ENCODE measurements at places on chromosomes 3 and 15.

- no peak for DNase-seq
These were observed 59.1 kb downstream of the CORO2B start for GRCh38 chr15:68637767-68638404.

- DNase-seq: no peak
These were observed 406.1 kb downstream of the PLCL2 start for GRCh38 chr3:17290894-17291293.

DNA sequence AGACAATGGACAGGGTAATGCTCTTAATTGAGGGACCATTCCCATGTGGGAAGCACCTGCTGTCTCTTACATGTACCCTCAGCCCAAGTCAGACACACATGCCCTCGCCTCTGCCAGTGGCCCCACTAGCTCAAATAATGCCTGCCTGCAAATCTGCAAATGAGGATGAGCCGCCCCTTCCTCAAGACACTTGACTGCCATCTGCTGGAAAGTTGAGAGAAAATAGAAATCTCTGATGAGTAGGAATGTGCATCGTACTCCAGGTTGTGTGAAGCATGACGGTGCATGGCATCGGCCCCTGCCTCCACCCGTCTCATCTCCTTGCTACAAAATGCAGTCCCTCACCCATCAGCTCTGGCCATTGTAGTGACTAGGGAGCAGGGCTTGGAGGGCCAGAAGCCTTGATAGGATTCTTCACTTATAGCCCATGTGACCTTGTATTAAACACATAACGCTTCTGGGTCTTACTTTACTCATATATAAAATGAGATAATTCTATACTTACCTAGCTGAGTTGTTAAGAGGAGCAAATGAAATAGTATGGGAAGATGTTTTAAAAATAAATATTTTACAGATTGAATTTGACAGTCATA lies 6.3 kb upstream of the SCN5A start:
- peak; percentile 62 for DNase-seq

GRCh38 chr3:188759336-188760005 lies 412.3 kb upstream of the TPRG1 start:
- no peak for DNase-seq

Measured in hepatocyte (in vitro differentiated cells).